ENCODE measurements at places on chromosomes 1 and 21.

DNA sequence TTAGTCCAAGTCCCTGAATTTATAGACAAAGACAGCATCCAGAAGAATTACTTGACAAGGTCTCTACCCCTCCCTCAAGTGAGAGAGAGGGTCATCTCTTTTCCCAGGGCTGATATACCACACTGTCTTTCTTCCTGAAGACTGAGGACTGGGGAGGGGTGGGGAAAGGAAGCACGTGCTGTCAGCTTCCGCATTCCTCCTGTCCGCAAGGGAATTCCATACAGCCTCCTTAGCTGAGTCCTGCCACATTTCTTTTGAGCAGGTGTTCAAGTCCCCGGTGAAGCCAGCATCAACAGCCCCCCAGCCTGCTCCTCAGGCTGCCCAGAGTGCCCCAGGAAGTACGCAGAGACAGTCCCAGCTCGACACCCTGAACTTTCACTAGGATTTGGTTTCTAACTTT is 34.2 kb downstream of the PCAT6 start:
- DNase-seq = no peak

- DNase-seq = no peak
Measured at GRCh38 chr1:234658138-234658537, 48.2 kb upstream of the IRF2BP2 start.

DNA sequence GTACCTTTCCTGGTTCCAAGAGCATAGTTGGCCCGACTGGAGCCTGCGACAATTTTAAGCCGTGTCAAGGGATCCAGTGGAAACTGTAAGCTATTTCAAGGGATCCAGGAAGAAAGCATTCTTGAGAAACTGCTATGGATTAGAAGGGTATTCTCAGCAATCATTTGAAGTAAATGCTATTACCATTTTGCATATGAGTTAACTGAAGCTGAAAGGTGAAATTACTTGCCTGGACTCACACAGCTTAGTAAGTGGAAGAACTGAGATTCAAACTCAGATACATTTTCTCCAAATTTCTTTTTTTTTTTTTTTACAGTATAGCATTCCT is 589 bp downstream of the ZNF684 start:
- DNase-seq = no peak

DNA sequence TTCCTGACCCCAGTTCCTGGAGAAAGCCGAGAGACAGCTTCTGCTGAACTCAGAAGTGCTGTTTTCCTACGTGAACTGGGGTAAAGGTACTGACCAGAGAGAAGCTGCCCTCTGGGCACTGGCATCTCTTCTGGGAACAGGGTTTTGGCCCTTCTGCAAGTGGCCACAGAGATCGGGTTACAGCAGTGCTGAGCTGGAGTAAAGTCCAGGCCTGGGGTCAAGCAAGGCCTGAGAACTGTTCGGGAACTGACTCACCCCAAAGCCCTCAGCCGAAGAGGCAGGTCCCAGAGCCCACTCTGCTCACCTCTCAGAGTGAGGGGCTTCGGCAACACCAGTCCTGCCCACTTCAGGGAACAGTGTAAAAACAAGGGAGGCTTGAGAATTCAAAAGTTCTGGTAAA is 177.2 kb upstream of the RUNX1 start:
- DNase-seq = no peak

- no peak for DNase-seq
Measured at GRCh38 chr1:183360473-183360872, 57.7 kb downstream of the NMNAT2 start.

GRCh38 chr1:224300346-224300745 is 29.6 kb downstream of the NVL start:
- DNase-seq = no peak

- no peak for DNase-seq
Measured at GRCh38 chr1:44240802-44241671, 27.8 kb downstream of the DMAP1 start.

DNA sequence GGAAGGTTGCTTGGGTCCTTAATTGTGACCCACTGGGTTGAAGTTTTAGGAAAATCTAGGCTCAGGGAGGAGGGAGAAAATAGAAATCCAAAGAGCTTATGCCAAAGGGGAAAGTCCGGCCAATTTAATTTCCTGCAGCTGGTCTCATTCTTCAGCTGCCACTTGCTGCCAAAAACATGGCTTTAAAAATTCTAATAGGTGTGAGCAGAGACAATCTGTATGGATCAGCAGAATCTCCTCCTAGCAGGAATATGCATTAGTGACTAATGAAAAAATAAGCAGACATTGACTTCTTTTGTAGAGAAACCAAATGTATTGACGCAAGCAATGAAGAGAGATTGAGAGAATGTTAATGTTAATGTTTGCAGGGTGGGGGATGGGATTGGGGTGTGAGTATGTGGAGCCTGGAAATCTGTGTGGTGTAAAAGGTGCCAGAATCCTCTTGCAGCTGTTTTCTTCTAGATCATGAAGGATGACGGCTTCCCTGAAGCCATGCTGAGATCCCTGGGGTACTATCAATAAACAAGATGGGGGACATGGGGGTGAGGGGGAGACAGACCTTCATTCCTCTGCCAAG is 35.3 kb downstream of the VWA5B1 start:
- DNase-seq = no peak

DNA sequence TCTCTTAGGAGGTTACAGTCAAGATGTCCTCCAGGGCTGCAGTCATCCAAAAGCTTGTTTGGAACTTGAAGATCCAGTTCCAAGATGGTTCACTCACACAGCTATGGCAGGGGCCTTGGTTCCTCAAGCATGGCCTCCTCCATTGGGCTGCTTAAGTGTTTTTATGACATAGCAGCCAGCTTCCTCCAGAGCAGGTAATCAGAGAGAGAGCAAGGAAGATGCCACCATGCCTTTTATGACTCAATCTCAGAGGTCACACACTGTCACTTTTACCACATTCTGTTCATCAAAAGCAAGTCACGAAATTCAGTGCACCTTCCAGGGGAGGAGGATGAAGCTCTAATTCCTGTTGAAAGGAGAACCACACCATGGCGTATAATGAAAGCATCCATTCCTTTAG is 17.1 kb downstream of the ELAPOR1 start:
- no peak for DNase-seq

DNA sequence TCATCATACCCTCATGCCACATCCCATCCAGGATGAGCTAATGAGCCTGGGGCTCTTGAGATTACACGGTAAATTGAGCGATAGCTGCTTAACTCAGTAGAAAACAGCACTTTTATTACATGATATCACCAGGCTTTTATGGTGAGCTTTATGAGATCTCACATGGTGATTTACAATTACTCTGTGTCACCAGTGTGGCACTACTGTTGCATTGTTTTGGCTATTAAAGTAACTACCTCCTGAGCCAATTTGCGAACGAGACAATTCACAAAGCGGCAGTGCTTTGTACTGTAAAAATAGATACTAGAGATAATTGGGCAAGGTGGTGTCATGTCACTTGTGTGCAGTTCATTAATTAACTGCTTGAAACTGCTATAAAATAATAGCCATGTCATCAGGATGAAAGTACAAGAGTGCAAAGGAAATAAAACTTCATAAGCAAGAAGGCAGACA is 767.7 kb upstream of the ADGRL2 start:
- no peak for DNase-seq

DNA sequence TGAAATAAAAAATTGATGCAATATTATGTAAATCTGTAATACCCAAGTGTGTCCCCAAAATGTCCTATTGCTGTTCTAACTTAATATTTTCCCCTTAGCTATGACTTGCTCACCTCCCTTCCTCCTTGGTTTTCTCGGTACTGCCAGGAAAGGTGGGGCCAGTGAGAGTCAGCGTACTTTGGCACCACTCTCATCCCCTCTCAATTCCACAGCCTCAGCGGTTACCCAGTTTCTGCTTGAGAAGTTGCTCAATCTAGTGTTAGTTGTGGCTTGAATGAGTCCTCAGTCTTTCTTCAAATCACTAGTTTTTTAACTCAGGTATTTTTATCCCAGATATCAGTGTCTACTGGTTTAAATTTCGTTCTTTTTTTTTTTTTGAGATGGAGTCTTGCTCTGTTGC is 32.3 kb downstream of the BCAS2 start:
- DNase-seq = no peak

GRCh38 chr1:7785108-7785507 is 1.0 kb downstream of the PER3 start:
- DNase-seq = no peak

GRCh38 chr1:34705077-34705476 is 49.8 kb upstream of the GJB5 start:
- no peak for DNase-seq

DNA sequence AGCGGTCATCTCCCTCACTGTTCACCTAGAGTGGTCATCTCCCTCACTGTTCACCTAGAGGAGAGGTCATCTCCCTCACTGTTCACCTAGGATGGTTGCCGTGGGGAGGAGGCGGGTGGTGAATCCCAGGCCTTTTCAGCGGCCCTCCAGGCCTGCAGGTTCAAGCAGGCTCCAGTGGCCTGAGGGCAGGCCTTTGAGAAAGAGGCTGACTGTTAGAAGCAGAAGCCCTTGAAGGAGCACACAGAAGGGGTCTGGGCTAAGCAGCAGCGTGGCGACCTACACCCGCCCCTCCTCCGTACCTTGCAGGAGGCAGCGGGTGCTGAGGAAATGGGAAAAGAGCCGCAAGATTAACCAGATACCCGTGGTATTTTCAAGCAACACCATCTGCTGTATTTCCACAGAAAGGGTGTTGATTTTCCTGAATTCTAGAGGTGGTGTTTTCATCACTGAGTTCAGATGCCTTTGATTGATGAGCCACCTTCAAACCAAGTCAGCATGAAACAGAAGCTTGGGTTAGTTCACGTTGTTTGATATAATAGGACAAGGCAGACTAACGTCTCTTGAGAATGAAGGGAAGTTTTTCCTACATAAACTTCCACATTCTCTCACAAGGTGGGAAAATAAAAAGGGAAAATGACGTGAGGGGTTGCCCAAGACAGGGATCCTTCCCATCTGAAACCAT is 289.5 kb downstream of the KIF26B start:
- no peak for DNase-seq

DNA sequence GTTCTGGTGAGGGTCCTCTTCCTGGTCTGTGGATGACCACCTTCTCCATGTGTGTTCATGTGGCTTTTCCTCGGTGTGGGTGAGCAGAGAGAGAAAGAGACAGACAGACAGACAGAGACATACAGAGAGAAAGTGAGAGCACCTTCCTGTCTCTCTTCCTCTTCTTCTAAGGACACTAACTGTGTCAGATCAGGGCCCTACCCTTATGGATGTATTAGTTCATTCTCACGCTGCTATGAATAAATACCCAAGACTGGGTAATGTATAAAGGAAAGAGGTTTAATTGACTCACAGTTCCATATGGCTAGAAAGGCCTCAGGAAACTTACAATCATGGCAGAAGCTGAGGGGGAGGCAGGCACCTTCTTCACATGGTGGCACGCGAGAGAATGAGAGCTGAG is 131.5 kb upstream of the ZNF648 start:
- DNase-seq = no peak

- no peak for DNase-seq
Measured at GRCh38 chr1:201896951-201897391, 8.3 kb downstream of the SHISA4 start.

- DNase-seq = no peak
Measured at GRCh38 chr1:238458899-238459298, 568.2 kb upstream of the ZP4 start.

- no peak for DNase-seq
Measured at GRCh38 chr1:22712502-22713271, 2.0 kb downstream of the EPHB2 start.

GRCh38 chr1:93061895-93062792 is 16.9 kb upstream of the MTF2 start:
- no peak for DNase-seq

- DNase-seq = no peak
Measured at GRCh38 chr1:203480525-203481084, 5.0 kb downstream of the PRELP start.

Data from LNCaP clone FGC (cell line).